ENCODE measurements at places on chromosomes 16 and 17. TPM values are rescaled to one million over a fixed set of nuclear protein-coding genes. Genes with fewer than 3 reads are reported as not detected.

OR2C1 gene
- total RNA-seq: under 0.01 TPM

DNA sequence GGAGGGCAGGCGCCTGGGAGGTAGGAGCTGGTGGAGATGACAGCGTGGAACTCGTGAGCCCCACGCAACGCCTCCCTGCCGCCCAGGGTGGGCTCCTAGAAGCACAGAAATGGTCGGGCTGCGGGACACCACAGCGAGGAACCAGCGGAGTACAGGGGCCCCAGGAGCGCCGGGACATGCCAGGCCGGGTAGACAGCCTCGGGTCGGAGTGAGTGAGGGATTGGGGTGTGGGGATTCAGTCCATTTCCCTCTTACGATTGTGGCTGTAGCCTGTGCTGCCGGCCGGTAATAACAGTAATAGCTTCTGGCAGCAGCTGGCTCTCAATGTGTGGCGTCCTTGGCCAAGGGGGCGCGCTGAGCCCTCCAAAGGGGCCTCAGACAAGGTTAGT lies 12.2 kb upstream of the CES3 start:
- DNase-seq: no peak
- no peak overlapping the region for H3K27ac ChIP-seq
- H3K4me3 ChIP-seq: no peak overlapping the region
- peaks cover 2% of the 10 kb centered on the region for H3K36me3 ChIP-seq
- H3K4me1 ChIP-seq: peaks cover 6% of the 10 kb centered on the region
- peaks cover 16% of the 10 kb centered on the region for H3K27me3 ChIP-seq

DNA sequence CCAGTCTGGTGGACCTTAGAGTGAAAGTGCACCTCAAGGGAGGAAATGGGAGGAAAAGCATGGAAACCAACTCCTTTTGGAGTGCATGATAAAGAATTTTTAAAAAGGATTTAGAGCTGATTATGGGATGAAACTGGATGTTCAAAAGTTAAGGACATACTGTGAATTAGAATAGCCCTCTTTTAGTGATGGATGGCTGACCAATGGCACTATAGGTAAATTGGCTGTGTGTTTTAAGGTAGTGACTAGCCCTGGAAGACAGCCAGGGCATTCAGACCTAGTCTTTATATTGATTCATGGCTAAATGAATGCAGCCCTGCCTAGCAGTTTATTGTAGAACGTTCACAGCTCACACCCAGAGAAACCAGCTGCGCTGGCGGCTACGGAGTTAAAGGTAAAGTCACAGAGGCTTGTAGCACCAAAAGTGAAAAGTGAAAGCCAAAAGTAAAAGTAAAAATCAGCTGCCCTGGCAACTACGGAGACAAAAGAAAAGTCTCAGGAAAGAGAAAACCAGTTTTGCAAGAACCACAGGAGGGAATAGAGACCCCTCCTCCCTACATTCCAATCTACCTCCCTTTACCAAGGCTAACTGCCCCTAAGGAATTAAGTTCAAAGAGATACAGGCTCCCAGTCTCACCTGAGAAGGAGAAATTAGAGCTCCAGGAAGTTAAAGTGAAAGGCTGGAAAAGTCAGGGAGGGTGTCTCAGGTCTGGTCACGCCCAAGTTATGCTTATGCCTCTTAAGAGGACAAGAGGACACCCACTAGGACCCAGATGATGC lies 21.8 kb downstream of the ACSM1 start:
- H3K4me1 ChIP-seq: no peaks in the 10 kb centered on the region
- H3K4me3 ChIP-seq: no peak overlapping the region

EME1 gene
- total RNA-seq: 8.9 TPM

DNA sequence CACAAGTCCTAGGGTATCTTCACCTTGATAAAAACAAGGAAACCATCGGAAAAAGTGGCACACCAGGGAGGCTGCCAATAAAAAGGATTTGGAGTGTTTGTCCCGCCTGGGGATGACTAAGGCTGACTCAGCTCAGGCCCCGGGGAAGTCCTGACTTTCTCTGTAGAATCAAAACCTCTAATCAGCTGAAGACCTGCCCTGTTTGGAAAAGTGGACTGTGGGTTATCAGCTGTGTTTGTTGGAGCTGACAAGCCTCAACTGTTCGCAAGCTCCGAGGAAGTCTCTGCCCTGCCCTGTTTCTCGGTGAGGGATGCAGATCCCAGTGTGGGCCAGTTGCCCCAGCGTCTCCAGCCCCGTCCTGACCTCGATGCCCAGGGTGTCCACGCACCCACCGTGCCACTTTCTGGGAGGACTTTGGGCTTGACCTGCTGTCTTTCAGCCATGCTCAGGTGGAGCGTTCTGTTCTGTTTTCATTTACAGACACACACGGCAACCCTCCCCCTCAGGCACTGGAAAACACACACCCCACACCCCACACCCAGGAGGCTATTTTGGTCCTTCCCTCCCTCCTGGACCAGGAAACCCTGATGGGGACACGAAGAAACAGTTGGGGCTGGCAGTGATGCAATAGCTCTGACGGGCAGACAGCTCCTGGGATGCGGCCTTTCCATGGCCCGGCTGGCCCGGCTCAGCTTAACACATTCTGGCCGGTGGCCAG lies 27.6 kb upstream of the PITPNA start:
- no peaks in the 10 kb centered on the region for H3K36me3 ChIP-seq
- H3K27me3 ChIP-seq: no peaks in the 10 kb centered on the region
- peaks cover 17% of the 10 kb centered on the region for H3K4me1 ChIP-seq
- H3K4me3 ChIP-seq: no peak overlapping the region
- H3K27ac ChIP-seq: peak overlapping the region; percentile 87
- peak; percentile 90 for DNase-seq

FAM171A2 gene
- 3.2 TPM for total RNA-seq

DNA sequence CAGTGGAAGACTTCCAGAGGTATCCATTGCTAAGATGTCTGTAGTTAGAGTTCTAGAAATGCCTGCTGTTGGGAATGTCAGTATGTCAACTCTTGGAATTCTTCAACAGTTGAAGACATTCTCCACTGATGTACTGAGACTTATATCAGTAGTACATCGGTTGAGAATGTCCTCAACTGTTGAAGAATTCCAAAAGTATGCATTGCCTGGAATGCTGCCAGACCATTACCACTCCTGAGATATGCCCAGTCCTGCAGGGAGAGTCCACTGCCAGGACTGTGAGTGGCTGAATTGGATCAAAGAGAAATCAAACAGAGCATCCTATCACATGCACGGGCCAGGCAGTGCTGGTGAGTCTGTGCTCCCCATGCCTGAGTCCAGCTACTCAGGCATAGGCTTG lies 42.0 kb downstream of the IL21R start:
- peak; percentile 65 for DNase-seq
- no peak overlapping the region for H3K4me3 ChIP-seq
- H3K27ac ChIP-seq: no peak overlapping the region

DNA sequence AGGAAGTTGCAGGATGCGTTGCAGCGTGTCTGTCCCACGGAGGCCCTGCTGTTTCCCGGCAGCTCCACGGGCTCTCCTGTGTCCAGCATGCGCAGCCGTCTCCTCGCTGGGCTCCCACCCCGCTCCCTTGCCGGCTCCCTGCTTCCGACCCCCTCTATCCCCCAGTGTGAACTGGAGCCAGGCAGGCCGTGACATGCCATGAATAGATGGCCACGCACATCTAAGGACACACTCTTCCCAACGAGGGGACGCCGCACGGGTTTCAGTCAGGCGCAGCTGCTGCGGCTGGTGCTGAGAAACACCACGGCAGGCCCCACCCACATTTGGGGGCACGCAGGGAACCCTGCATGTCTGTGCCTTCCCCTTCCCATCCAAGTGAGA lies 9.2 kb upstream of the HEXD start:
- DNase-seq: no peak
- H3K27ac ChIP-seq: no peak overlapping the region
- H3K4me3 ChIP-seq: no peak overlapping the region

DNA sequence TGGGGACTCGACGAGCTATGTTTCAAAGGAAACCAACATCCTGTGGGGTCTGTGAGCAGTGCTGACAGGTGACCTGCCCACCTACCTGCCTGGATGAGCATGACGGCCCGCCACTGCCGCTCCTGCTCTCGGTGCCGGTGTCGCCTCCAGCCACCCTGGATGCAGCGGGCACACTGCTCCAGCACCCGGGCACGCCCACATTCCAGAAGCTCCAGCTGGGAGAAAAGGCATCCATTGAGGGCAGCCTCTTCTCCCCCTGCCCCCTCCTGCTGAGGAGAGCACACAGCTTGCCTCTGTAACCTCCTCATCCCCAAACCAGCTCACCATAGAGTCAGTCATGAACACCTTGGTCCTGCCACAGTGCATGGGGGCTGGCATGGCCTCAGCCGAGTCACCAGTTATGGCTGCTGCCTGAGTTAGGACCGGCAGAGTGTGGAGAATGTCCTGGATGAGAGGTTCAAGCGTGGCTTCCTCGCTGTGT lies 14.3 kb downstream of the ZNHIT3 start:
- no peaks in the 10 kb centered on the region for H3K4me1 ChIP-seq
- H3K27ac ChIP-seq: no peak overlapping the region
- no peak overlapping the region for H3K4me3 ChIP-seq
- no peak for DNase-seq
- peaks cover 56% of the 10 kb centered on the region for H3K36me3 ChIP-seq
- no peaks in the 10 kb centered on the region for H3K27me3 ChIP-seq

- H3K36me3 ChIP-seq: no peaks in the 10 kb centered on the region
- no peak overlapping the region for H3K27ac ChIP-seq
- H3K27me3 ChIP-seq: no peaks in the 10 kb centered on the region
- no peak for DNase-seq
- no peak overlapping the region for H3K4me3 ChIP-seq
Measured at GRCh38 chr17:19426631-19427030, 15.6 kb downstream of the RNF112 start.

KRT23 gene
- 0.36 TPM for total RNA-seq

PRSS33 gene
- total RNA-seq: not detected

- no peak for DNase-seq
- no peak overlapping the region for H3K4me3 ChIP-seq
- no peaks in the 10 kb centered on the region for H3K4me1 ChIP-seq
- no peaks in the 10 kb centered on the region for H3K27me3 ChIP-seq
Measured at GRCh38 chr17:63751806-63752205, 10.2 kb upstream of the STRADA start.
